ENCODE measurements at places on chromosomes 1 and 21. TPM values are rescaled to one million over a fixed set of nuclear protein-coding genes. Genes with fewer than 3 reads are reported as not detected.

Gene GNAT2
- not detected for total RNA-seq

DNA sequence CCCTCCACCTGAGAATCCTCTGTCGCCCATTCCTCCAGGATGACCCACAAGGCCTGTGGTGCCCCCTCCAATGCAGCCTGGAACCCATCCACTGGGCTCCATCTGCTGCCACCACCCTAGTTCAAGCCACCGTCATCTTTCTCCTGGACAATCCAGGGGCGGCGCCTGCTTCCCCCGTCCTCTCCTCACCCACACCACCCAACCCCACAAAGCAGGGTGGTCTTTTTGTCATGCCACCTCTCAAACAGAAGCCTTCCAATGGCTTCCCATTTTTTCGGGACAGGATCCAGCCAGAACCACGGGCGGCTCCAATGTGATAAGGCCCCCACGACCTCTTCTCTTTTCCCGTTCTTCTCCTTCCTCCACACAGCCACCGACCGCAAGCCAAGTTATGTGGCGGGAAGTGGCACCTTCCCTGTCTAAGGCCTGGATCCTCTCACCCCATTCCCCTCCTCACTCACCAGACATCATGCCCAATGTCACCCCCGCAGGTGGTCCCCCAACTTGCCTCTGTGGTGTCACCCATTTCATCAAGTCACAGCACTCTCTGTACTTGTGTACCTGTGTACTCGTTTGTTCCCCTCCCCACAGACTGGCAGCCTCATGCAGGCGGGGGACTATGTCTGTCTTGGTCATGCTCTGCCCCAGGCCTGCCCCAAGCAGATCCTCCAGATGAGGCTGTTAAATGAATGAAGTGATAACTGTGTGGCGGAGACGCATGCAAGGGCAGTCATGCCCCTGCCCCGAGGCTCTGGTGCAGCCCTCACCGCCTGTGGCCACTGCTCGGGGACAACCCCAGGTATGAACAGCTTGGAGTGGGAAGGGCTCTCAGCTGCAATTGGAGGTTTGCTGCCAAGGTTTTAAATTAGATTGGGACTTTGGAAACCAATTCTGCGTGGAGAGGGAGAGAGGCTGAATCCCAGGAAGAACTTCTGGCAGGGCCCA, 11.0 kb downstream of the UBXN11 start:
- DNase-seq = no peak

Gene ATP5PO
- total RNA-seq = 355 TPM

Gene CD101
- not detected for total RNA-seq

- DNase-seq = no peak
Observed at GRCh38 chr1:79312438-79312837, 305.9 kb upstream of the ADGRL4 start.

Data from stomach (tissue), 19 donors.